Activated naive CD8-positive, alpha-beta T cell treated with anti-CD3 and anti-CD28 coated beads, Interleukin-2, amount 50 U/mL, for 24 hours (primary cell): ENCODE measurements at places on chromosomes 7 and 10.

DNA sequence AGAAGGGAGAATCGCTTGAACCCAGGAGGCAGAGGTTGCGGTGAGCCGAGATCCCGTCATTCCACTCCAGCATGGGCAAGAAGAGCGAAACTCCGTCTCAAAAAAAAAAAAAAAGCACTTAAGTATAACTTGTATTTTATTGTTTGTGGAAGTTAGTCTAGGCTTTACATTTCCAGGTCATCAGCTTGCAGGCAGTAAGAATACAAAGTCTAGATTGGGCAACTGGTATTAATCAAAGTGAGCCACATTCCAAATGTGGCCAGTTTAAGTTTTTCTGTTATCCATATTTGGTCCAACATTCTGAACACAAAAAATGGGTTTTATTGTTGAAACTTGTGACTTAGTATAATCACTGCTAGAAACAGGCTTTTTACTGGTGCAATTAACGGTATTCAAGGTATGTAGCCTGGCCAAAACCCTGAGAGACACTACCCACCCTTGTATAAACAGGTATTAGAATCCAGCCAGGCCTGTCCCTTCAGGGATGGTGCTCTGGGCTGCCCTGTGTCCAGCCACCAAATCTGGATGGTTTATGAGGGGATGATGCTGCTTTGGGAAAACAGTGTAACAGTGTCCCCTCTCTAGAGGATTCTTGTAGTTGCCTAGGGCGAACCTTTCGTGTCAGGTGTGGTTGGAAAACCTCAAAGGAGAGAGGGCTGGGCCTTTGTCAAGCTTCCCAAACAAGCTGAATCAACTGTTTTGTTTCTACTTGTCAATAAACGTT, 122.1 kb upstream of the EFCAB10 start:
- no peaks in the 10 kb centered on the region for H3K27me3 ChIP-seq
- H3K4me3 ChIP-seq, result no peak overlapping the region
- no peaks in the 10 kb centered on the region for H3K36me3 ChIP-seq
- no peak overlapping the region for H3K27ac ChIP-seq
- H3K4me1 ChIP-seq, result peaks cover 14% of the 10 kb centered on the region

DNA sequence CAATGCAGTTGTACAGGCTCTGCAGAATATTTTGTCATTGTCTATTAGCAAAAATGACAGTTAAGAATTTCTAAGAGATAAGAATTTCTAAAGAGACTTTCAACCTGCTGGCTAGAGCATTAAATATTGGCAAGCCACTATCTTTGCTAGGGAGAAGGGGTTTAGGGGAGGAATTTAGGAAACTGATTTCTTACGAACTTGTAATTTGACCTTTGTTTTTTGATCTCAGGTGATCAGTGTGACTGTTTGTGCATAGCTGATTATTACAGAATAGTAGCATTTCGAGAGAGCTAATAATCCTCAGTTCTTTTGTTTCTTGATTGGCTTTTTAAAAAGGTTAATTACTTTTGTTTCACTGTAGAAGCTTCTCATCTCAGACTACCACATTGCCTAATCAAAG, 68.1 kb downstream of the ST7 start:
- DNase-seq, result no peak
- H3K4me1 ChIP-seq, result peaks cover 34% of the 10 kb centered on the region
- no peaks in the 10 kb centered on the region for H3K36me3 ChIP-seq
- H3K27ac ChIP-seq, result no peak overlapping the region
- H3K27me3 ChIP-seq, result no peaks in the 10 kb centered on the region

DNA sequence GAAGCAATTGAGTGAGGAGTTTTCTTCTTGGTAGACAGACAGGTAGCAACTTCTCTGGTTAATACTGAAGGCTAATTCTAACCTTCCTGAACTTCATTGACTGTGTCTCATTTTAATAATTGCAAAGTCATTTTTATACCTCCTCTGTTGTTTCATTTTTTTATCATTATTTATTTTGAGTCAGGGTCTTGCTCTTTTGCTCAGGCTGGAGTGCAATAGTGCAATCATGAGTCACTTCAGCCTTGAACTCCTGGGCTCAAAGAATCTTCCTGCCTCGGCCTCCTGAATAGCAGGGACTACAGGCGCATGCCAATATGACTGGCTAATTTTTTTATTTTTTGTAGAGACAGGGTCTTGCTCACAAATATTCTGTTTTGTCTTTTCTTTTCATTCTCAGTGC, 45.4 kb downstream of the APBB1IP start:
- peak overlapping the region; percentile 92 for H3K27ac ChIP-seq
- peaks cover 7% of the 10 kb centered on the region for H3K36me3 ChIP-seq
- DNase-seq, result no peak
- H3K27me3 ChIP-seq, result no peaks in the 10 kb centered on the region

- no peaks in the 10 kb centered on the region for H3K4me1 ChIP-seq
- no peak overlapping the region for H3K27ac ChIP-seq
- no peak for DNase-seq
- no peak overlapping the region for H3K4me3 ChIP-seq
These were observed 280.1 kb downstream of the FRMD4A start for GRCh38 chr10:14050598-14050997.

DNA sequence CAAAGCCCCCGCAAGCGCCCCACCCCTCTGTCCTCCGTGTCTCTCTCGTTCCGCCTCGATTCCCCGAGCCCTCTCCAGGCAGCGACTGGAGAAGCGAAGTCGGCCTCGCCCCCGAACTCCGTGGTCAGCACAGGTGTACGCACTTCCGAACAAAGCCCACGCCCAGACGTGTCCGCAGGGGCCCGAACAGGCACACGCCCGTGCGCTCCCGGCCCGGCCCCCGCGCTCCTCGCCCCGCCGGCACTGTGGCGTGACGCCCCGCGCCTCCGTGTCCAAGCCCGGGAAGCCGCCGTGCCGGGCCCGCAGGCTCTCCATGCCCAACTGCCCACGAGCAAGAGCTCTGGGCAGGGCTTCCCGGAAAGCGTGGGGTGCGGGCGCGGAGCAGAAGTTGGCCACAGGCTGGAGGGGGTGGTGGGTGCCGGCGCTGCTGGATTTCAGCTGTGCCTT, 662 bp downstream of the NRCAM start:
- H3K36me3 ChIP-seq, result no peaks in the 10 kb centered on the region
- no peak for DNase-seq
- peak overlapping the region; percentile 76 for H3K4me3 ChIP-seq
- peaks cover 32% of the 10 kb centered on the region for H3K27me3 ChIP-seq

- H3K36me3 ChIP-seq, result no peaks in the 10 kb centered on the region
- no peaks in the 10 kb centered on the region for H3K4me1 ChIP-seq
- H3K27ac ChIP-seq, result no peak overlapping the region
- DNase-seq, result no peak
- no peaks in the 10 kb centered on the region for H3K27me3 ChIP-seq
These were observed 149.4 kb upstream of the FERD3L start for GRCh38 chr7:19294619-19295018.

- no peaks in the 10 kb centered on the region for H3K36me3 ChIP-seq
- H3K27ac ChIP-seq, result no peak overlapping the region
- H3K4me3 ChIP-seq, result peak overlapping the region; percentile 81
- peak; percentile 50 for DNase-seq
- peaks cover 32% of the 10 kb centered on the region for H3K4me1 ChIP-seq
These were observed 9.0 kb downstream of the SKIDA1 start for GRCh38 chr10:21516242-21517131.

GRCh38 chr7:30886608-30887011, 25.0 kb upstream of the AQP1 start:
- no peak overlapping the region for H3K27ac ChIP-seq
- no peak overlapping the region for H3K4me3 ChIP-seq
- DNase-seq, result no peak
- no peaks in the 10 kb centered on the region for H3K4me1 ChIP-seq

GRCh38 chr10:53597835-53598251, 825.3 kb upstream of the MBL2 start:
- H3K27me3 ChIP-seq, result no peaks in the 10 kb centered on the region
- no peaks in the 10 kb centered on the region for H3K36me3 ChIP-seq

DNA sequence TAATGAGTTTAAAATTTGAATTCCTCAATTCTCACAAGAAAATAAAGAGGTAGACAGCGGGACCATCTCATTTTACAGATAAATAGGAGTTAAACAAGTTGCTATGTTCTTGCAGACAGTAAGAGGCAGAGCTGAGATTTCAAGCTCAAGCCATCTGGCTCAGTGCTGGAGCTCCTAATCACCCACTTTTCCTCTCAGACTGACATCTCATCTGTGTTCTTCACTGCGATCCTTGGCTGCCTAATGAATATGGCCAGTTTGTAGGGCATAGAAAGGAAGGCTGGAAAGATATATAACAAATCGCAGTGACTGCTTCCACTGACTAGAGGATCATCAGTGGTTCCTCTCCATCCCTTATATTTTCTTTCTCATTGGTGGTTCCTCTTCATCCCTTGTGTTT, 151.2 kb downstream of the MPP7 start:
- H3K36me3 ChIP-seq, result peaks cover 12% of the 10 kb centered on the region
- H3K27ac ChIP-seq, result no peak overlapping the region
- H3K4me3 ChIP-seq, result no peak overlapping the region
- no peak for DNase-seq

GRCh38 chr10:19847321-19847720, 31.1 kb downstream of the PLXDC2 start:
- no peak overlapping the region for H3K4me3 ChIP-seq
- H3K27ac ChIP-seq, result no peak overlapping the region
- no peaks in the 10 kb centered on the region for H3K36me3 ChIP-seq
- H3K4me1 ChIP-seq, result no peaks in the 10 kb centered on the region
- no peak for DNase-seq
- no peaks in the 10 kb centered on the region for H3K27me3 ChIP-seq

DNA sequence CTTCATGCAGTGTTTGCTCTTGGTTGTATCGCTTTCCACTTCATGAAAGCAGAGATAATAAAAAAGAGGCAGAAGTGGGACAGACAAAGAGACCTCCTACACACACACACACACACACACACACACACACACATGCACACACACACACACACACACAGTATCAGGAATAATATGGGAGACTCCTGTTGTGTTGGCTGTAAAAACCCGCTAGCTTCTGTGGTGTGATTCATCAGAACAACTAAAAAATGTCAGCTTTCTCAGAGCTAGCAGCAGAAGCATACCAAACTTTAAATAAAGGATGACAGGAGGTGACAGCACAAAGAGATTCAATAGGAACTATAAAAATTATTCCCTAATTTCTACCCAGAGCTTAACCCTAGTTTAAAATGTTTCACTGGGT, 148.2 kb upstream of the LRRTM3 start:
- no peaks in the 10 kb centered on the region for H3K4me1 ChIP-seq
- DNase-seq, result no peak
- no peak overlapping the region for H3K27ac ChIP-seq
- no peak overlapping the region for H3K4me3 ChIP-seq

DNA sequence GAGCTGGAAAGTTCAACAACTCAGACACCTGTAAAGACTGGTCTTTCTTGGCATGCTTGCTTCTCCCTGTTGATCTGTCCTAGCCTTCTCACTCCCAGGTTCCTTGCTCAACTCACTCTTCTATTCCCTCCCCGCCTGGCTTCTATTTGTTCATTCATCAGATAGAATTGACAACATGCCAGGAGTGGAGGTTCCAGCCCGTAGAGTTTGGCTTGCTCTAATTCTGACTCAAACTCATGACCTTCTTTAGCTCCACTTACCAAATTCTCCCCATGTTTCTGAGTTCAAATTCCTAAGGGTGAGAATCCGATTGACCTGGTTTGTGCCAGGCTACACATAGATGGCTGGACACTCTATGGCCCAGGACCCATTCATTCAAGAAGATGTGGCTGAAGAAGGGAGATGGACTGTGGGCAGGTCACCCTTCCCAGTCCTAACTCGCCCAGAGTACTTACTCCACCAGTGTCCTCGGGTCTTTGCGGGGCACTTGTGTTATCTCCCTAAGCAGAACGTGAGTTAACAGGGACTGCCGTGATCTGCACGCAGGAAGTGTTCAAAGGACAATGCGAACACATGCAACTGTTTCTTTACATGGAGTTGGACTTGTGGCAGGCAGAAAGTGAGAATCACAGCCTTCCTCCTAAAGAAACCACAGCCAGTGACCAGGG, 4.0 kb upstream of the TMEM236 start:
- no peaks in the 10 kb centered on the region for H3K4me1 ChIP-seq
- no peak for DNase-seq
- H3K36me3 ChIP-seq, result no peaks in the 10 kb centered on the region
- no peaks in the 10 kb centered on the region for H3K27me3 ChIP-seq
- H3K4me3 ChIP-seq, result no peak overlapping the region
- H3K27ac ChIP-seq, result no peak overlapping the region

GRCh38 chr10:79438021-79438698, 7.3 kb downstream of the ZCCHC24 start:
- peaks cover 25% of the 10 kb centered on the region for H3K4me1 ChIP-seq
- DNase-seq, result no peak
- peaks cover 8% of the 10 kb centered on the region for H3K27me3 ChIP-seq
- no peak overlapping the region for H3K4me3 ChIP-seq
- H3K27ac ChIP-seq, result no peak overlapping the region

GRCh38 chr7:880450-880849, 4.1 kb downstream of the GET4 start:
- peaks cover 3% of the 10 kb centered on the region for H3K36me3 ChIP-seq
- no peak overlapping the region for H3K4me3 ChIP-seq
- H3K4me1 ChIP-seq, result peaks cover 31% of the 10 kb centered on the region
- H3K27me3 ChIP-seq, result no peaks in the 10 kb centered on the region

DNA sequence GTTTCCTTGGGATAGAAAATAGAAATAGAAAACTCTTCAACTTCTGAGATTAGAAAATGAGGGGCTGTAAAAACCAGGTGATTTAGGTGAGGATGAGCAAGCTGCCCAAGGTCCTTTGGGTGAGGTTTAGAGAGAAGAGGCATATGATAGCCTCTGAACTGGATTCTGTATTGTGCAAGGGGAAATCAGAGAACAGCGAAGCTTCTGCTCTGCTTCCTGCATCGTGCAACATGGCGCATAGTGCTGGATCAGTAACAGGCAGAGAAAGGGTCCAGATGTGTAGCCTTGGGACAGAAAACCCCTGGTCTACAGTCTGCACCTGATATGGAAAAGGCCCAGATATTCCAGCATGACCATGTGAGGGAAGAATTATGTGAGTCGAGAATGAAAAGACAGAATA, 121.7 kb downstream of the MBL2 start:
- DNase-seq, result no peak
- no peaks in the 10 kb centered on the region for H3K36me3 ChIP-seq
- no peak overlapping the region for H3K27ac ChIP-seq
- no peaks in the 10 kb centered on the region for H3K27me3 ChIP-seq
- no peak overlapping the region for H3K4me3 ChIP-seq

GRCh38 chr7:130641497-130641896, 27.1 kb downstream of the COPG2 start:
- no peak overlapping the region for H3K27ac ChIP-seq
- H3K27me3 ChIP-seq, result no peaks in the 10 kb centered on the region
- peaks cover 12% of the 10 kb centered on the region for H3K4me1 ChIP-seq
- H3K4me3 ChIP-seq, result no peak overlapping the region
- peaks cover 40% of the 10 kb centered on the region for H3K36me3 ChIP-seq

- no peak overlapping the region for H3K27ac ChIP-seq
- H3K4me3 ChIP-seq, result no peak overlapping the region
- peaks cover 51% of the 10 kb centered on the region for H3K27me3 ChIP-seq
- no peak for DNase-seq
- H3K4me1 ChIP-seq, result peaks cover 11% of the 10 kb centered on the region
These were observed 338 bp downstream of the SDK1 start for GRCh38 chr7:3301449-3301731.

DNA sequence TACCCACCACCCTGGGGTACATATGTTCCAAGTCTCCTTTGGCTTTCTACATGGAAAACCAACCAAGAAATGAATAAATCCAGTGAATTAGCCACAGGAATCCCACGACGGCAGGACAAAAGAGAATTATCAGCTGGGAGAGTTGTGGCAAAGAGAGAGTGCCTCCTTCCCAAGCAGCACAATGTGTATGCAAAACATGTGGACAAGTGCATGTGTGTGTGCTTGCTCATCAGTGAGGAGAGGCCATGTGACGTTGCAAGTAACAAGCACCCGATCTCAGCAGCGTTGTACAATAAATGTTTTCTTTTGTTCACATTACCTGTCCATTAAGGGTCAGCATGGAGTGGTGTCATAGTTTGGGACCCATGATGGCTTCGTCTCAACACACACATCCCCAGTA, 50.0 kb upstream of the EMX2 start:
- no peak for DNase-seq
- no peak overlapping the region for H3K27ac ChIP-seq
- H3K4me3 ChIP-seq, result no peak overlapping the region
- peaks cover 1% of the 10 kb centered on the region for H3K4me1 ChIP-seq
